ENCODE measurements at places on chromosomes 12 and 14.
A peak's percentile ranks its signal among the peaks of the same experiment; 100 is the strongest.

DNA sequence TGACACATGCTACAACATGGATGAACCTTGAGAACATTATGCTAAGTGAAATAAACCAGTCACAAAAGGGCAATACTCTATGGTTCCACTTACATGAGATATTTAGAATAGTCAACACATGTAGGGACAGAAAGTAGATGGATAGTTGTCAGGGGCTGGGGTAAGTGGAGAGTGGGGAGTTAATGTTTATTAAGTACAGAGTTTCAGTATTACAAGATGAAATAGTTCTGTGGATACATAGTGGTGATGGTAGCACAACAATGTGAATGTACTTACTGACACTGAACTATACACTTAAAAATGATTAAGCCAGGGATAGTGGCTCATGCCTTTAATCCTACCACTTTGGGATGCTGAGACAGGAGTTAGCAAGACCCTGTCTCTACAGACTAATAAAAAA lies 8.7 kb downstream of the NUP107 start:
- DNase-seq, result no peak

DNA sequence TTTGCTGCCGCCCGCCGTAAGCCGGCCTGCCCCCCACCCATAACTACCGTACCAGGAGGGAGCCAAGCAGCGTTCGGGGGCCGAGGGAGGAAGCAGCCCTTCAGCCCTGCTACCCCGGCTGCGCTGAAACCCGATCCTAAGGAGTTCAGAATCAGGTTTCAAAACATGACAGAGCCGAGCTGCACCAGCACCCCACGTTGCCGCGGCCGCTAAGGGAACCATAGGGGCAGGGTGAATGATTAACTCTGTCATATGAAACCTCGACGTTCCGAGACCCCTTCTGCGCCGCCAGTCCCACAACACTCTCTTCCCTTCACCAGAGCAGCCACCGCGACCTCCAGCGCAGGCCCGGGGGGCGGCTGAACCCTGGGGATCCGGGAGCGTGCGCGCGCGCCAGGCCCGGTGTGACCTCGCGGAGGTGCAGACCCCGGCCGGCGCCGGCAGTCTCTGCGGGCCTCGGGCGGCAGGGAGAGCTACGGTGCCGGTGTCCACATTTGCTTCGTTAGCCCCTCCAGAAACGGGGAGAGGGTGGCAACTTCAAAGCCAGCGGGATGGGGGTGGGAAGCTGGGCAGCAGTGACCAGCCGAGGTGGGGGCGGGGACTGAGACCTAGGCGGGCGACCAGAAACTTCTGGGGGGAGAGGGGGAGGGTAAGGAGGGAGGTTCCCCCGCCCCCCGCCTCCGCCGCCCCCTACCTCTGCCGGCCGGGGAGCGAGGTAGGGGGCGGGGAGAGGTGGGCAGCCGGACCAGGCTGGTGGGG lies 1.6 kb downstream of the SIX4 start:
- DNase-seq, result peak; percentile 71

DNA sequence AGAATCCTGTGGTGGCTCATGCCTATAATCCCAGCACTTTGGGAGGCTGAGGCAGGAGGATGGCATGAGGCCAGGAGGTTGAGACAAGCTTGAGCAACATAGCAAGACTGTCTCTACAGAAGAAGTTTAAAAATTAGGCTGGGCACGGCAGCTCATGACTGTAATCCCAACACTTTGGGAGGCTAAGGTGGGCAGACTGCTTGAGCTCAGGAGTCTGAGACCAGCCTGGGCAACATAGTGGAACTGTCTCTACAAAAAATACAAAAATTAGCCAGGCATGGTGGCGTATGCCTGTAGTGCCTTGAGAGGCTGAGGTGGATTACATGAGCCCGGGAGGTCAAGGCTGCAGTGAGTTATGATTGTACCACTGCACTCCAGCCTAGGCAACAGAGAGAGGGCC lies 998 bp upstream of the CYP27B1 start:
- no peak for DNase-seq

DNA sequence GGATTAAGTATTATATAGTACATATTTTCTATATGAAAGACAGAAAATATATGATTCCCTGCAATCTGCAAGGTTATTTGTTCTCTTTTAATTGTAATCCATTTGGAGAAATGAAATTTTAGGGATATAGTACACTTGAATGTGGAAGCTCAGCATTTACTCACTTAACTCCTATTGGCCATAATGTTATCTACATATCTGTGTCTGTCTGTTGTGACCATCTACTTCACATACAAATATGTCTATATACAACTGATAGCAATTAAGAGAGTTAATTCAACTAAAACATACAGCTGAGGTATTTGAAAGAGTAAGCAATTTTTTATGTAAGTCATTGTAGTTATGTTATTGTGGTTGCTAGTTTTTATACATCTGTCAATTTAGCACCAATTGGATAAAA lies 12.9 kb downstream of the FOXG1 start:
- no peak for DNase-seq

DNA sequence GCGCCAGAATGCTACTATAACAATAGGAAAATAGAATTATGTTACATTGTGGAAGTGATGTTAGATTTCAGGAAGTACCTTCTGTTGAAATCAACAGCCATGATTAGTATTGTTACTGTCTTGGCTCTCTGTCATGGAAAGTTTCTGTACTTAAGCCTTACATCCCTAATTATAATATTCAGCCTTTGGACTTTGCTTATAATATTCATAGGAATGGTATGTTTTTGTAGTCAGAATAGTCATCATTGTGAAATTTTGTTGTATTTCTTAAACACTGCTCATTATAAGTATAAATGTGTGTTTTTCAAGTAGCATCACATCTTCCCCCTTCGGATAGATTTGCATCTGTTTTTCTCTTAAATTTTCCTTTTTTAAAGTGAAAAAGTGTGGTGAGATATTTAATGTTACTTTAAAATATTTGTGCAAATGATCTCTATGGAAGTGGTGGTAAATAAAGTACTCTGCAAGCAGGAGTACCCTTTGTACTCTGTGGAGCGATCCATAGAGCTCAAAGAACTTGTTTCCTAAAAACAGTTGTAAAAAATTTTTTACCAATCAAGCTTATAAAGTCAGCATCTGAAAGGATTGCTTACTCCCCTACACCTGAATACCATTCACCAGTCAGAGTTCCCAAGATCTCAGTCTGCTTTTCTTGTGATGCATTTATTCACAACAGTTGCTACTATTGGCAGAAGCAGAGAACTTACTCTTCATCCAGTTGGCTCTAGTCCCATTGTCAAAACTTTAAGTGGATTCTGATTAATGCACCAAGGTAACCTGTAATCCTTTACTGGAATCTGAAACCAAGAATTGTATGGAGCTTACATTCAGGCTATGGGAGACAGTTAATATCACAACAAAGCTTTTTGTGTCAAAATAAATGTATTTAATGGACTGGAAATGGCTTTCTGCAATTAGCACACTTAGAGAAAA lies 87.8 kb downstream of the RIC8B start:
- no peak for DNase-seq

Measured in glutamatergic neuron (in vitro differentiated cells).